Left ventricle myocardium superior (tissue), 1 donor: ENCODE measurements at places on chromosomes 12 and 14. TPM values are rescaled to one million over a fixed set of nuclear protein-coding genes. Genes with fewer than 3 reads are reported as not detected.

DNA sequence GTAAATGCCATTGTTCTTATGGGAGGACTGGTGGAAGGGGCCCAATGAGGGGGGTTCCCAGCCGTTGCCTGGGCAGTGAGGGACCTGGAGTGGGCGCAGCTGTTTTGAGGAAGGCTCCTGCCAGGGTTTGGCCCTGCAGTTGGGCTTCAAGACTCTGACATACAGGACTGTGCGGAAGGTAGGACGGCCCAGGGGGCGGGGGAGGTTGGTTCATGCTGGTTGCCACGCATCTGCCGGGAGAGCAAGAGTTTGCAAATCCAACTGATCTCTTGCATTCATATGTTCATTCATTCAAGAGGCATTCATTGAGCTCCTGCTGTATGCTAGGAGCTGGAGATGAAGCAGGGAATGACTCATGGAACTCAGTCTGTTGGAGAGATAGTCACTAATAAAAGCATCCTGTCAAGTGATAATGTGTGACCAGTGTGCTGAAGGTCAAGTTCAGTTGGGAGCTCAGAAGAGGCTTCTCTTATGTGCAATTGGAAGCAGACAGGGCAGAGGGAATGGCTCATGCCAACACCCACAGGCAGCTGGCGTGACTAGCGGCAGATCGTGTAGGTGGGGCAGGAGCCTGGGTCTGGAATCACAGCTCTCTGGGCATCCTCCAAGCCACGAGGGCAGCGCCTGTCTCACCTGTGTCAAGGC, 7.8 kb downstream of the SH2B3 start:
- peak; percentile 79 for DNase-seq

DNA sequence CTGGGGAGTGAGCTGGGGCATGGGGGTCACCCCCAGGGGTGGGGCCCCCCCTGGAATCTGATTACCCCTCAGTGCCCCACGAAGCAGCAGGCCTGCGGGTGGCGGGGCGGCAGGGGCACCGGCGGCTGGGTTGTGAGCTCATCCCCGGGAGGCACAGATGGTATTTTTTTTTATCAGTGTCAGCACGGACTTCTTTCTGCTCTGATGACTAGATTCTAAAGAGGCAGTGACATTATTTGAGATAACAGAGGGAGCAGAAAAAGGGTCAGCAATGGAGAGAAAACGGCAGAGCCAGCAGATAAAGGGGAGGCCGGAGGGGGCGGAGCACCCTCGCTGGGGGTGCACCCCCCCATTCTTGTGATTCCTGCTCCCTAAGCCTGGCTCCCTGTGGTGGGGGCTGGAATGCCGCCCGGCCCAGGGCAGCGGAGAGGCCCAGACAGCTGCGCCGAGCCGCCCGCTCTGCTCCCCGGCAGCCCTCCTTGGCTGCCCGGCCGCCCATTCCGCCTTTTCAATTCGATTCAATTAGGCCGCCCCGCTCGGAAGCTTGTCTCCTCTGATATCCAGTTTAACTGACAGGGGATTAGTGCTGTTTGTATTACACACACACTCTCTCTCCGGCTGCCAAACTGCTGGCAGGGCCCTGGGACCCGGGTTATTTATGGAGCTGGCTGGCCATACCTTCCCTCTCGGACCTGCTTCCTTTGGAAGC, 32.9 kb downstream of the MVK start:
- peak; percentile 70 for DNase-seq

- no peak for DNase-seq
These were observed 152.0 kb downstream of the KTN1 start for GRCh38 chr14:55731881-55732498.

GRCh38 chr14:103126873-103127304, 3.6 kb downstream of the TNFAIP2 start:
- peak; percentile 80 for DNase-seq

- peak; percentile 33 for DNase-seq
These were observed 7.6 kb downstream of the NR4A1 start for GRCh38 chr12:52058631-52059361.

- peak; percentile 46 for DNase-seq
These were observed 687 bp downstream of the IFFO1 start for GRCh38 chr12:6555018-6555691.

DNA sequence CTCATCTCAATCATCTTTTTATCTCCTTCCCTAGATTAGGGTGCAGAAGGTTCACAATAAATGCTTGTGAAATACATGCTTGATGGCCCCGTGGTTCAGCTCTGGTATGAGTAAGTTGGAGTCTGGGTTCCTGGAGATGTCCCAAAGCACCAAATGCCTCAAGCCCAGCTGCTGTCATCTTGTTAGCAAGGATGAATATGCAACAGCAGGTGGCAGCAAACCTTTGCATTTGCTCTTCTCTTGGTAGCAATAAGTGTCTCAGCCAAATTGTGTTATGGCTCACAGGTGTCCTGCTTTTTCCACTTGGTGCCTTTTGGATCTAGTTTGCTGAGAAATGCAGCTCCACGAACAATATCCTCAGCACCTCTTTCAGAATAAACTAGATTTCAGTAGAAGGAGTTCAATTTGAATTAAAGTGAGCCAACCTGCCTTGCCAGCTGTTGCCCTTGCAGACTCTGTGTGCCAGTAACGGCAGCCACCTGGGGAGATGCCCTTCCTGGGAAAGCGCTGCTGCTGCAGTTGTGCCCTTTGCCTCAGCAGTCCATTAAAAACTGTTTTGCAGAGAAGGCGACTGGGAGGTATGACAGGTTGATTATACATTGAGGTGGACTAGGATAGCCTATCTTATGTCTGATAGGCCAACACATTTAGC, 417.3 kb downstream of the SNAPC1 start:
- DNase-seq: no peak

DNA sequence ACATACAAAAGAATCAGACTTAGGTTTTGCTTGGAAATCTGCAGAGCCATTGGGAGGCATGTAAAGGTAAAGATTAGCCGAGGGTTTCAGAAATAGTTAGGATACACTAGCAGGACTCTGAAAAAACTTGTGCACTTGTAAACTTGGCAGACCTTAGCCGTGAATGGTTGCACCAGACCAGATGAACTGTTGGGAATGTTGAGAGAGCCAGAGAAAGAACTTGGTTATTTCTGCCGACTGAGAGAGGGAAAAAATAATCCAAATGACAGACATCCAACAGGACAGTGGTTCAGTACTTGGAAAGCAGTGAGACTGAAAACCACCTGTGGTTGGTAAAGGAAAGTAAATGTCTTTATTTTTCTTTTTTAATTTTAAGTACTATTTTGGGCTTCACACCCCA, 222.5 kb upstream of the DDHD1 start:
- DNase-seq: no peak

DNA sequence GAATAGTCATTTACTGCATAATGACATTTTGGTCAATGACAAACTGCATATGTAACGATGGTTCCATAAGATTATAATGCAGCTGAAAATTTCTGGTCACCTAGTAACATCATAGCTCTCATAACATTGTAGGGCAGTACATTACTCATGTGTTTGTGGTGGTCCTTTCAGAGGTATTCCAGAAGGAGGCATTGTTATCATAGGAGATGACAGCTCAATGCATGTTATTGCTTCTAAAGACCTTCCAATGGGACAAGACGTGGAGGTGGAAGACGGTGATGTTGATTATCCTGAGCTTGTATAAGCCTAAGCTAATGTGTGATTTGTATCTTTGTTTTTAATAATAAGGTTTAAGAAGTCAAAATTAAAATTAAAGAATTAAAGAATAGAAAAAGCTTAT, 43.8 kb upstream of the TSPAN11 start:
- no peak for DNase-seq

DNA sequence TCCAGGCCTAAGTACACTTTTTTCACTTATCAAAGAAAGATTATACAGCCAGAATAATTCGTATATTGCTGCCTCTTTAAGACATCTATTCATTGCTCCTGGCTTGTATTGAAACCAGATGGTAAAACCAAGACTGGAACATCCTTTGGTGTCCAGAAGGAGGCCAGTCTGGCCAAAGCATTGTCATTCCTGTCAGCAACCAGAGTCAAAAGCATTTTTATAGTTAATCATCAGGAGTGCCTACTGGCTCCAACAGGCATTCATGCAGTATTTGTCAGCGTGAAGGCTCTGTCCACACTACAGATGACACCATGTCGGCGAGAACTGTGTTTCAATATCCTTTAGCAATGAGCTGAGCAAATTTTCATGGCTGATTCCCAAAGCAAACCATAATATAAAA, 118.0 kb upstream of the G2E3 start:
- DNase-seq: no peak

DNA sequence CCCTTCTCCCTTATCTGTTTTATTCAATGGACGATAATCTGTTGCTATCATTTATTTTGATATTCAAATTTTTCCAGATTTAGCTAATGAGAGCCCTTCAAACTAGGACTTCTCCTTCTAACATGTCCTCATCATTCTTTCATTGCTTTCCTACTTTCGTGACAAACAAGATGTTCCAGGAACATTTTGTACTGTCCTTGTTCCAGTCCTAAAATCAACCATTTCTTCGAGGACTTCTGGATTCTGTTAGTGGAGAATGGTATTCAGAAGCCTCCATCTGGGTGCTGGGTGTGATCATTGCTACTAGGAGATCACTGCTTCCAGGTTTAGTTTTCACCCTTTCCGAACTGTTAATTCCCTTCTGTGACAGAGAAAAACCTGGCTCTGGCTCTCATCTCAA, 29.5 kb upstream of the FBXO34 start:
- DNase-seq: no peak

DNA sequence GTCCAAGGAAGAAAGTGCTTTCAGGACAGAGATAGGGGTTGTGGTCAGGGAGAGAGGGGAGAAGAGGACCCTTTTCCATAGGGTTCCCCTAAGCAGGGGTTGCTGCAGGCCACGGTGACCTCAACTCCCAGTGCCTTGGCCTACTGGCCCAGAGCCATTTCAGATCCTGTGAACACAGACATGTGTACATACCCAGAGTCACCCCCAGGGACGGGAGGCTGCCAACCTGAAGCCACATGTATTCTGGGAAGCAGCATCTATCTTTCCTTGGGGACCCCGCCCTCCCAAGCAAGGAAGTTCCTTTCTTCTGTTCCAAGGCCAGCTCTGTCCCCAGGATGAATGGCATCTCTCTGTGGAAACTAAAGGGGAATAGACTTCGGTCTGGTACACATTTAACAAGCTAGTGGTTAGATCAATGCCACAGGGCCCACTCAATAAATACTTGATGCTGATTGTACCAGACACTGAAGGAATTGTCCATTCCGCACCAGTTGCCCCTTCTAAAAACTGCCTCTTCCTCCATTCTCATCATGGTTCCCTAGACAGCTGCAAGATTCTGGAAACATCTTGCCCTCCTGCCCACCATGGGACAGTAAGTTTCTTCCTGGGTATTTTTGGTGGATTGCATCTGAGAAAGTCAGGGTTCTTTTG, 25.2 kb upstream of the DGLUCY start:
- DNase-seq: no peak

DNA sequence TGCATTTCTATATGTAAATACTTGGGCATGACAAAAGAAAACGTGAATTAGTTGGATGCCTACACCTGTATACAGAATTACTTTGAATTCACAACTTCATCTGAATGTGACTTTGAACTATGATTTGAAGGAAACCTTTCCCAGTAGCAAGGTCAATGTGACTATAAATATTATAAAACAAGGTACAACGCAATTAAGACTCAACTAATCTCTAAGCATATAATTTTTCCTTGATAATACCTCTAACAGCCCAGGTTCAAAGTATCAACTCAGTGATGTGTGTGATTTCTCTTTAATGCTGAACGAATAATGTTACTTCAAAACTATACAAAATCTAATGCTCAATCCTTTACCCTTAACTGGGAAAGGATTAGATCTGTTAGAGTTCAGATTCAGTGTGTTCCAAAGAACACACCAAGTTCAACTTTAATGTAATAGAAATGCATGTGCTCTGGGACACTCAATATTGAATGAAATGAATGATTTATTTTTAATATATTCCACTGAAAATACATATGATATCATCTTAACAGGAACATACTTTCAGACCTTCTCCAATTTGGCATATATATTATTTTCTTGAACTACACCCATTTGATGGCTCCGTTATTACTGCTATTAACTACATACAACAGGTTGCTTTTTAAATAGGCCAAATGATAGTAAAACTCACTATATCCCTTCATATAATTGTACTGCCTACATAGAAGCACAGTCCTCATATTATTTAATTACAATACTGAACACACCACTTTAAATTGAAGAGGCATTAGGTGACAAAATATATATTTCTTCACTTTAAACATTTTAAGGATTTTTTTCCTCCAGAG, 40.1 kb upstream of the MTERF2 start:
- DNase-seq: no peak

DNA sequence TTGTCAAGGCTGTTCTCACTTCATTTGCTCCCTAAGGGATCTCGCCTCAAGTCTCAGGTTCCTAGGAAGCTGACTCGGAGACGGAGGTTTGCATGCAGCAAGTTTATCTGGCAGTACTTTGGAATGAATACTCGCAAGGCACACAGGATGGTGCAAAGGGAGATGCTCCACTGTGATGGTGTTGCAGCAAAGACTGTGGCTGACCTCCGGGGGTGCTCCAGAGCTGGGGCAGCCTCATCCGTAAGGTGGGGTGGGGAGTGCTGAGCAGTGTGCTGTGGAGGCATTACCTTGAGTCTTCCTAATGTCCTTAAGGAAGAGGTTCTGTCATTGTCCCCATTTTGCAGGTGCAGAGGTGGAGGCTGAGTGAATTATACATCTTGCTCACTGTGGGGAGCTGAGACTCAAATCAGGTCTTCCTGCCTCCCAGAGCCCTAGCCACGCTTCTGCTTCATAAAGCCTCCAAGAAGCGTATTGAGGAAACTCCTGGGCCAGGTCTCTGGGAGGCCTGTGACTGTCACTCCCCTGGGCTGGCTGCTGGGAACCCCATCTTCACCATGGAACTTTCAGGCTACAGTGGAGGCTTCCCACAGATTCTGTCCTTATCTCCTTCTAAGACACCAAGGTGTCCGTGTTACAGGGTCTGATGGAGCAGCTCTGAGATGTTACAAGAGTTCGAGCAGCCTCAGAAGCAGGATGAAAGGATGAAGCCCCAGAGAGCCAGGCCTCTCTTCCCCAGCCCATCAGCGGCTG, 39.5 kb downstream of the GALNT16 start:
- no peak for DNase-seq

The FSCB gene
- total RNA-seq: not detected

The TBX3 gene
- total RNA-seq: 16.3 TPM

The NYNRIN gene
- 7.3 TPM for total RNA-seq

The GALNT9 gene
- 1.6 TPM for total RNA-seq

The KLRF1 gene
- 0.55 TPM for total RNA-seq

The E2F7 gene
- 0.07 TPM for total RNA-seq

The PMCH gene
- total RNA-seq: not detected

The RASSF9 gene
- total RNA-seq: 6.1 TPM

The CEP170B gene
- 10.7 TPM for total RNA-seq

The NXPH4 gene
- 1.8 TPM for total RNA-seq
